ENCODE measurements at places on chromosomes 6 and 20. TPM values are rescaled to one million over a fixed set of nuclear protein-coding genes. Genes with fewer than 3 reads are reported as not detected.

The PTGIS gene
- total RNA-seq = 1.5 TPM

DNA sequence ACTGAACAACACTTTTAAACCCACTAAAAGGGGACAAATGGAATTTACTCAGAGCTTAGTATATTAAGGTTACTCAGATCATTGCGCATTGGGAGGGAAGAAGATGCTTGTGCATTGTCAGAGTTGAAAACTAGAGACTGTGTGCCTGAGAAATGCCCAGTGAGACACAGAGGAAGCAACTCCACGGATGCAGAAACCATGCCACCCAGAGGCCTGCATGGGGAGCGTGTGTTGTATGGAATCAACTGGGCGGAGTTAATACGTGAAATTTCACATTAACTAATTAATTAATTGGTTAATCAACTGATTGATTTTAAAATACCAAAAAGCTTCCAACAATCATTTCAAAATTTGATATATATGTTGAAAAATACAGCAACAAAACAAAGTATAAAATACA is 391.6 kb downstream of the PLCB1 start:
- no peak for DNase-seq

DNA sequence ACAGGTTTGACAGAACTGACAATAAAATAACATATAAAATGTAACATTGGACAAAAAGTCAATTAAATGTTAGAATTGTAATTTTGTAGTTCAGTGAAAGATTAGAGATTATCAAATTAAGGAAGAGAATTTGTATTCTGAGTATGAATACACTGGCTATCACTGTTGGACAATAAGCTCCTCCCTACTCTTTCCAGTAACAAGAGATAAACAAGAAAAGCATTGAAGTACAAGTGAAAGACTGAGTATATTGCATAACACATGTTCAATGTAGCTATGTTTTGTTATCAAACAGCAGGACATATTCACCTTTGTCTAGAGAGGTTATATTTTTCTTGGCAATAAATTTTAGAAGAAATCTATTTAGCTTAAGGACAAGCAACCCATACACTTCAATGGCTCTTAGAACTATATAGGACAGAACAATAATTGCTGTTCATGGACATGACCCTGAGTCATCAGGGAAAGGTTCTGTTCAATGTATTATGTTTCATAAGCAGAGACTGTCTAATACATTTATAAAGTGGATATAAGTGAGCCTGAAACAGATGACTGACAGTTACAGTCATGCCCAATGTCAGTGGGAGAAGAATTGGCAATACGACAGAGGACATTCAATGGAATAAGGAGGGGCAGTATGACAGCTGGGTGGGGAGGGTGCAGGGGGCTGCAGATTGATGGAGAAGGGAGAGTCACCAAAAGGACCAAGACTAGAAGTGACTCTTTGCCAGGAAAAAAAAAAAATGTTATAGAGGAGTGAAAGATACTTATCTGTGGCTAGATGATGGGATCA is 520.4 kb downstream of the FRK start:
- DNase-seq = no peak

GRCh38 chr20:37254114-37254878 is 7.3 kb downstream of the GHRH start:
- DNase-seq = no peak

GRCh38 chr20:24855848-24856247 is 93.2 kb upstream of the CST7 start:
- no peak for DNase-seq

The ULBP3 gene
- 0.77 TPM for total RNA-seq

- DNase-seq = no peak
Measured at GRCh38 chr6:146040360-146040759, 11.5 kb downstream of the GRM1 start.

Data from activated CD8-positive, alpha-beta T cell treated with anti-CD3 and anti-CD28 coated beads for 36 hours (primary cell).